Hindlimb muscle (tissue), 1 donor: ENCODE measurements at places on chromosomes 5 and 9. TPM values are rescaled to one million over a fixed set of nuclear protein-coding genes. Genes with fewer than 3 reads are reported as not detected.

- DNase-seq, result peak; percentile 48
Observed at GRCh38 chr5:135218790-135219568, 180.1 kb downstream of the MACROH2A1 start.

GRCh38 chr5:146820987-146821386 lies 57.6 kb downstream of the PPP2R2B start:
- no peak for DNase-seq

DNA sequence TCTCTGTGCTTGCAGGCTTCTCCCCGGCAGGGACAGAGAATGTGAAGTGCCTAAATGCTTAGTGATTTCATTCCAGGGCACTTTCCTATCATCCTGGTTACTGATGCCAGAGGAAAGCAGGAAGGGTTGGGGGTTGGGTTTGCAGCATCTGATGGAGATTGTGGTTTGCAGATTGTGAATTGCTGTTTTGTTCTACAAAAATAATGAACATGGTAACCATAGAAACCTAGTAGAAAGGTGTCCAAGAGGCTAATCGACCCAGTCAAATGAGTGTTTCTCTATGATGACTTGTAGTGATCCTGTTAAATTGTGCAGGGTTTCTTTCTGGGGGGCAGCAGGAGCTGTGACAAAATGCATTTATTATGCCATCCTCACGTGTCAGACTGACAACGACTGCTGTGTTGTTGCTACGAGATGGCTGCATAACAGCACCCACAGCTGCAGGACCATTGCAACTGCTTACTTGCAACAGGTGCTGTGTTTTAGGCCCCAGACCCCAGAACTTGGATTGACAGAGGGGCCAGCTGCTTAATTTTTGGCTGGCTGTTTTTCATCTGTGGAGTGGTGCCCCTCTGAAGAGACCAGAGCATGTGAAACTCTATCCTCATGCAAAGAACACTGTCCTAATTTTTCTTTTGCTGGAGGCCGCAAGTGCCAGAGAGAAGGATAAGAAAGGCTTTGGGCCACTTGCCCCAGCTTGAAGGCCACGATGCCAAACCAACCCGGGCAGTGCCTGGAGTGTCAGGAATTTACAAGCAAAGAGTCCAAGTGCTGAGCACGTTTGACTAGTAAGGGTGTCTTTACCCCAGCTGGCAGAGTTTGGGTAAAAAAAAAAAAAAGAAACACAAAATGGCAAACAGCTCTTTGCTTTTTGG lies 397.8 kb downstream of the GADD45G start:
- peak; percentile 40 for DNase-seq

GRCh38 chr5:17219006-17219422 lies 1.6 kb downstream of the BASP1 start:
- DNase-seq, result peak; percentile 53

PCDHGA2 gene
- 2.1 TPM for polyA plus RNA-seq
